ENCODE measurements at places on chromosomes 5 and 9.

- no peak for DNase-seq
These were observed 661.2 kb upstream of the SEMA6A start for GRCh38 chr5:117235786-117236185.

- DNase-seq = no peak
These were observed 129.0 kb downstream of the ICE1 start for GRCh38 chr5:5551499-5551898.

GRCh38 chr9:22009506-22009867, 382 bp upstream of the CDKN2B start:
- no peak for DNase-seq

- no peak for DNase-seq
These were observed 333.8 kb upstream of the CTNND2 start for GRCh38 chr5:12237837-12238575.

DNA sequence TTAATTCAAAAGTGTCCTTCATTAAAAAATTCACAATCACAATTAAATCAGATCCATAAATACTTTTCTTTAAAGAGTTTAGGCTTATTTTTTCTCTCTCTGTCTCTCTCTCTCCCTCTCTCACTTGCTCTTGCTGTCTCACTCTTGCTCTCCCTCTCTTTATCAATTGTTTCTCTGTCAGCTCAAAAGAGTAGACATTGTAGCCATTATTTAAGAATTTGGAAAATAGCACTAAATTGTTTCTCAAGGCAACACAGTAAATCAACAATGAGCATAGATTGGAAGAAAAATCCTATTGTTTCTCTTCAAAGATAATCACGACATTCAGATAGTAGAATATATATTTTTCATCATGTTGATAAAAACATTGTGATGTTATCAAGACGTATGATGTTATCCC, 1114.0 kb downstream of the PTPRD start:
- DNase-seq = no peak
